ENCODE measurements at places on chromosomes 13 and 19. TPM values are rescaled to one million over a fixed set of nuclear protein-coding genes. Genes with fewer than 3 reads are reported as not detected.

Gene ZNF490
- 9.0 TPM for total RNA-seq

Gene CBY2
- total RNA-seq = not detected

Gene KANK3
- 2.3 TPM for total RNA-seq

Gene KLK3
- not detected for total RNA-seq

Gene CADM4
- total RNA-seq = 23.1 TPM

Gene IGSF23
- total RNA-seq = not detected

Gene EDDM13
- total RNA-seq = not detected

Gene ZNF541
- 0.50 TPM for total RNA-seq

Gene ADGRE3
- total RNA-seq = not detected

Gene CGB2
- total RNA-seq = 0.71 TPM

Gene HRC
- total RNA-seq = 2.3 TPM

Gene DAND5
- 0.17 TPM for total RNA-seq

Gene APOC4
- not detected for total RNA-seq

Gene SLC10A2
- total RNA-seq = not detected

Gene TTYH1
- total RNA-seq = 24.3 TPM

Gene DACT3
- total RNA-seq = 2.0 TPM

Gene ADM5
- total RNA-seq = 2.6 TPM

Gene ADGRE2
- 4.5 TPM for total RNA-seq

Gene ZNF600
- 5.9 TPM for total RNA-seq

Gene ALKBH6
- 24.8 TPM for total RNA-seq

Gene ZNF44
- total RNA-seq = 3.2 TPM

Gene CGB8
- 0.46 TPM for total RNA-seq

Gene RASA3
- total RNA-seq = 21.9 TPM

Gene SLAIN1
- 37.0 TPM for total RNA-seq

Gene KLK2
- total RNA-seq = not detected

Gene FCAR
- not detected for total RNA-seq

Gene PCDH9
- total RNA-seq = 0.77 TPM

Gene CYP2S1
- 267 TPM for total RNA-seq

Gene C19orf85
- 3.6 TPM for total RNA-seq

Gene DCLK1
- total RNA-seq = 38.7 TPM

Gene PROSER3
- total RNA-seq = 20.8 TPM

Gene ZNF766
- 34.6 TPM for total RNA-seq

Gene SLC39A3
- 35.8 TPM for total RNA-seq

Gene CEACAM7
- total RNA-seq = not detected

Gene WDR88
- not detected for total RNA-seq

Gene LIN37
- 2.9 TPM for total RNA-seq

Gene EPS8L1
- total RNA-seq = 37.0 TPM

Gene AP1M2
- 140 TPM for total RNA-seq

Gene FEM1A
- total RNA-seq = 16.1 TPM

Gene SPC24
- 42.4 TPM for total RNA-seq

Gene RFPL4A
- total RNA-seq = not detected

Gene FOXA3
- total RNA-seq = 20.2 TPM
